ENCODE measurements at places on chromosomes 4 and X. TPM values are rescaled to one million over a fixed set of nuclear protein-coding genes. Genes with fewer than 3 reads are reported as not detected.

GRCh38 chrX:69031971-69032391 is 133.3 kb downstream of the PJA1 start:
- no peak for DNase-seq

GRCh38 chrX:19569930-19570329 is 54.6 kb upstream of the MAP3K15 start:
- no peak for DNase-seq

Gene DSPP
- polyA plus RNA-seq = 0.08 TPM

Gene SPANXC
- polyA plus RNA-seq = not detected

Data from renal cortex interstitium (tissue), 15 donors.